Ecto neural progenitor cell (in vitro differentiated cells): ENCODE measurements at places on chromosomes 5 and 9.

GRCh38 chr9:136943291-136944211, 987 bp downstream of the FBXW5 start:
- DNase-seq, result no peak

DNA sequence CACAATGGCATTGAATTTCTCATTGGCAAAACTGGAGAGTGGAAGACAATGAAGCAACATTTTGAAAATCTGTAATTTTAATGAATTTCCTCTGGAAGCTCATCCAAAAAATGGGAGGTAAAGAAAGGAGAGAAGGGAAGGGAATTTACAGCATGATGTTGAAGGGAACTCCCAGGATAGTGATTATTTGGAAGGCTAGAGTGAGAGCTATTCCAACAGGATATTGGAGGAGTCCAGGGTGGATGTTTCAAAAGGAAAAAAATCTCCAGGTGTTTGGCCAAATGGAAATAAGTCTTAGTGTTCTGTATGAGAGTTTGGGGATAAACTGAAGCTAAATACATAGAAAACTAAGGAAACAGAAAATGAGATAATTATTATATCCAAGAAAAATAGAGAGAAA, 106.2 kb downstream of the IZUMO3 start:
- no peak for DNase-seq

DNA sequence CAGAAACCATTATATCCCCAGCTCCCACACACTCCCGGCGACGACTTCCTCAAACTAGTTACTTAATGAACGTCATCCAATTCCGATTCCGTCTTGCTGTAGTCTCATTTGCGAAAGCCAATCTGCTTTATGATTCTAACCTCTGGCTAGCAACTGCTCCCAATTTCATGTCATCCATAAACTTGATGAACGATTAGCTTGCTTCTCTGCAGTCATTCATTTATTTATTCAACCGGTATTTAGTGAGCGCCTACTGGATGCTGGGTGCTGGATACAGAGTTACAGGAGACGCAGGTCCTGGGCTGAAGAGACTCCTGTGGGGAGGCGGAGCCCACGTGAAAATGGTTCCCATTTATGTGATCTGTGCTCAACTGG, 46.2 kb downstream of the TSPAN17 start:
- no peak for DNase-seq

- DNase-seq, result no peak
Measured at GRCh38 chr5:3613726-3614125, 18.1 kb downstream of the IRX1 start.

DNA sequence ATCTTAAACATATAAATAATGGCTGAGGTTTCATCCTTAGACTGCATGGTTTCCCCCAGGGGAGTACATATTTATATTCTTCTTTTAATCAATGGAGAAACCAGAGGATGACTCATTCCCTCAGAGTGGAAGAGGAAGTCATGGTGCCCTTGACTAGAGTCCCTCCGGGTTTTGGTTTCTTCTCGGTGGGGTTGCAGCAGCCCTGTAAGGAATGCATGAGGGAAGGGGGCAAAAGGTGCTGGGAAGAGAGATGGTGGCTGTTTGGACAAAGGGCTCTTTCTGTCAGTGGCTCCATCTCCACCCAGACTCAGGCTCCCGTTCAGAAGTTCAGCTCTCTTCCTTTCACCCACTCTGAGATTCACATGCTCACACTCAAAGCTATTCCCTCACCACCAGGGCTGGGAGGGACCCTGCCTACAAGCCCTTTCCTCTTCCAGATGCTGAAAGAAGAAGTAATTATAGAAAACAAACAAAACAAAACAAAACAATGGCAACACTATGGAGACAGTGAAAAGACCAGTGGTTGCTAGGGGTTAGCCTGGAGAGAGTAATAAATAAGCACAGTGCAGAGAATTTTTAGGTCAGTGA, 129.8 kb upstream of the IL12B start:
- DNase-seq, result no peak

DNA sequence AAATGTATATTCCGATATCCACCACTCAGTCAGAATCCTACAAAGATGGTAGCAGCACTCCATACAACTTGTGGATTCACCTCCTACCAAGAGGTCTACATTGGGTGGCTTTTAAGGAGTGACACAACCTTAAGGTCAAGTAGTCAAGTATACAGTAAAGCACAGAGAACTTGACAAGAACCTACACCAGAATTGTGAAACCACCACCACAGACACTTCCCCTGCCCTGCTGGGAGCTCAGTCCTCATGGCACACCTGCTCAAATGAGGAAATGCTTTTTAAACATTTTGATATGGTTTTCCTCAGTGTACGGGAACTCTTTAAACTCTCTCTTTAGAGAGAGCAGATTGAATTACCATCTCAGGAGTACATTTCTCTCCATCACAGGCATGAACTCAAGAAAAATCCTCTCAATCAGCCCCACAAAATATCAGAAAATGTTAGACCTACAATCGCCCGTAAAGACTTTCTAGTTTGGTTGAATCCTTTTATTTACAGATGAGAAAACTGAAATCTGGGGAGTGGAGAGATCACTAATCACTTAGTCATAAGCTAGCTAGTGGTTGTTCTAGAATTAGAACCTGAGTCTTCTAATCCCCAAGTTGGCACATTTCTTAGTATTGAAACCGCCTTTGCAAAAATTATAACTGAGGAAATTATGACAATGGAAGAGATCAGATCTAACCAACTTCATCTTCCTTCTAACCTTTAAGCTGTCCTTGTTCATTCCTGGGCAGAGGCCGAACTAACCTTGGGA, 38.5 kb upstream of the NR4A3 start:
- DNase-seq, result no peak

DNA sequence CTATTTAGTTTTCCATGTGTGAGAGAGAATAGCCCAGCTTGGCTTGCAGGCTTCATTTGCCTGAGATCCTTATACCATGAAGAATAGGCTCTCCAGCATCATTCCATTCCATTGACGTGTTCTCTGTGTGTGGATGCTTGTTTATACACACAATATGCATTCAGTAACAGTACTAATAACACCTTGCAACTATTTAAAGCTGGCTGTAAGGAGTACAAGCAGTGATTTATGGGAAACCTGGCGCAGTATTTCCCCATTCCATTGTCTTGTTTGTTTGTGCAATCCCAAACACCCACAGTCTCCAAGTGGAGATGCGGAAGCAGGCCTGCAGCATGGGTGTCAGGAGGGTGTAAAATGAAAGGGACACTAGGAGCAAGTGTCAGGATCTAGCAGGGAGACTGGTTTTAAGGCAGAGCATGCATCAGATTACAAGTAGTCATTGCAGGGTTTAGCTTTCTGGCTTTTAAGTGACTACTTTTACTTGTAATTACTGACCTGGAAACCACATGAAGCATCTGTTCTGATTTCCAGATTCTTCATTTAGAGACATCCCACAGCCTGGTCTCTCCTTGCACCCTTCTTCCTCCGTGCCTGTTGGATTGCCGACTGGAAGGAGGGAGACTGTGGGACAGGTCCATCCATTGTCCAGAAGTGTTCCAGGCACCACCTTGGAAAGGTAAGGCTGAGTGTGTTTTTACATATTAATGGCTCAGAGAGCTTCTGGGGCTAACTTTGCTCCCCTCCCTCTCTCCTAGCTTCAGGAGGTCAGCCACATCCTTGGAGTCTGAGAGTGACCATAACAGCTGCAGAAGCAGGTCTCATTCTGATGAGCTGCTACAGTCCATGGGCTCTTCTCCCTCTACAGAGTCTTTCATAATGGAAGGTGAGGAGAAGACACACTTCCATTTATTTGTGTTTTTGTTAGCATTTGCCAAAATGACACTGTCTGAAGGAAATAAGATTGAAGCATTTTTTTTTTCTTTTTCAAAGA, 241.6 kb downstream of the ARHGEF28 start:
- no peak for DNase-seq

GRCh38 chr5:3995954-3996619, 400.5 kb downstream of the IRX1 start:
- no peak for DNase-seq

- DNase-seq, result no peak
Measured at GRCh38 chr5:117803533-117803932, 1184.8 kb downstream of the DTWD2 start.

- no peak for DNase-seq
Measured at GRCh38 chr5:137086342-137086741, 412.8 kb downstream of the SPOCK1 start.
